Psoas muscle (tissue), 8 donors: ENCODE measurements at places on chromosomes 16 and 17.

- no peak for DNase-seq
- H3K4me3 ChIP-seq: no peak overlapping the region
- no peaks in the 10 kb centered on the region for H3K36me3 ChIP-seq
- H3K27me3 ChIP-seq: peaks cover 3% of the 10 kb centered on the region
Observed at GRCh38 chr17:44905006-44906000, 6.1 kb upstream of the EFTUD2 start.

GRCh38 chr16:14384745-14385144 is 245.3 kb downstream of the PARN start:
- no peaks in the 10 kb centered on the region for H3K27me3 ChIP-seq
- H3K4me3 ChIP-seq: no peak overlapping the region
- no peak overlapping the region for H3K27ac ChIP-seq
- no peaks in the 10 kb centered on the region for H3K36me3 ChIP-seq
- no peak for DNase-seq

- H3K27me3 ChIP-seq: no peaks in the 10 kb centered on the region
- peaks cover 6% of the 10 kb centered on the region for H3K36me3 ChIP-seq
- peak overlapping the region; percentile 44 for H3K4me3 ChIP-seq
- peaks cover 75% of the 10 kb centered on the region for H3K4me1 ChIP-seq
Observed at GRCh38 chr17:21209511-21210175, 4.3 kb downstream of the TMEM11 start.

GRCh38 chr17:61130330-61130729 is 269.3 kb upstream of the TBX2 start:
- H3K27ac ChIP-seq: no peak overlapping the region
- DNase-seq: no peak
- H3K4me3 ChIP-seq: no peak overlapping the region
- H3K36me3 ChIP-seq: no peaks in the 10 kb centered on the region
- no peaks in the 10 kb centered on the region for H3K27me3 ChIP-seq
- H3K4me1 ChIP-seq: no peaks in the 10 kb centered on the region

- DNase-seq: no peak
- H3K4me1 ChIP-seq: no peaks in the 10 kb centered on the region
- no peak overlapping the region for H3K4me3 ChIP-seq
- no peak overlapping the region for H3K27ac ChIP-seq
- no peaks in the 10 kb centered on the region for H3K36me3 ChIP-seq
- peaks cover 2% of the 10 kb centered on the region for H3K27me3 ChIP-seq
Observed at GRCh38 chr16:27319257-27319965, 5.6 kb downstream of the IL4R start.

- H3K36me3 ChIP-seq: peaks cover 80% of the 10 kb centered on the region
- peaks cover 24% of the 10 kb centered on the region for H3K4me1 ChIP-seq
- no peak for DNase-seq
- no peaks in the 10 kb centered on the region for H3K27me3 ChIP-seq
Observed at GRCh38 chr17:17156107-17156506, 50.0 kb downstream of the PLD6 start.

DNA sequence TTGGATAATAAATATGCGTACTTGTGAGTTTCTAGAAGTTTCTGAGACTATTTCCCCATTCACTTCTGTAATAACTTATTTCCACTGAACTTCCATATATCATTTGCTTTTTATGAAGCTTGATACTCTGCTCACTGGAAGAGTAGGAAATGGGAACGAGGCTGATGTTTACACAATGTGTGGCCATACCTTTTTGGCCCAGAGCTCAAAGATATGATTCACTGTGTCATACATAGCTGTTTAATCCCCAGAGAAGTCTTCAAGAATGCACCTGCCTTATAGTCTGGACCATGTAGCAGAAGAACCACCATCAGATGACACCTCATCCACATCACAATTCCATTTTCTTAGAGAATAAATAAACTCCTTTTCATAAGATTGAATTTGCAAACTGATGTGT is 40.3 kb upstream of the TEKT3 start:
- H3K4me1 ChIP-seq: peaks cover 6% of the 10 kb centered on the region
- no peak overlapping the region for H3K4me3 ChIP-seq
- no peaks in the 10 kb centered on the region for H3K36me3 ChIP-seq
- no peaks in the 10 kb centered on the region for H3K27me3 ChIP-seq
- no peak for DNase-seq
- no peak overlapping the region for H3K27ac ChIP-seq

- no peaks in the 10 kb centered on the region for H3K4me1 ChIP-seq
- H3K27me3 ChIP-seq: peaks cover 60% of the 10 kb centered on the region
- no peak for DNase-seq
- no peaks in the 10 kb centered on the region for H3K36me3 ChIP-seq
- H3K27ac ChIP-seq: no peak overlapping the region
Observed at GRCh38 chr17:1177016-1177700, 2.6 kb downstream of the ABR start.

- H3K27me3 ChIP-seq: no peaks in the 10 kb centered on the region
- no peak for DNase-seq
- H3K4me3 ChIP-seq: no peak overlapping the region
- H3K36me3 ChIP-seq: no peaks in the 10 kb centered on the region
Observed at GRCh38 chr16:72845322-72846020, 202.5 kb downstream of the ZFHX3 start.

DNA sequence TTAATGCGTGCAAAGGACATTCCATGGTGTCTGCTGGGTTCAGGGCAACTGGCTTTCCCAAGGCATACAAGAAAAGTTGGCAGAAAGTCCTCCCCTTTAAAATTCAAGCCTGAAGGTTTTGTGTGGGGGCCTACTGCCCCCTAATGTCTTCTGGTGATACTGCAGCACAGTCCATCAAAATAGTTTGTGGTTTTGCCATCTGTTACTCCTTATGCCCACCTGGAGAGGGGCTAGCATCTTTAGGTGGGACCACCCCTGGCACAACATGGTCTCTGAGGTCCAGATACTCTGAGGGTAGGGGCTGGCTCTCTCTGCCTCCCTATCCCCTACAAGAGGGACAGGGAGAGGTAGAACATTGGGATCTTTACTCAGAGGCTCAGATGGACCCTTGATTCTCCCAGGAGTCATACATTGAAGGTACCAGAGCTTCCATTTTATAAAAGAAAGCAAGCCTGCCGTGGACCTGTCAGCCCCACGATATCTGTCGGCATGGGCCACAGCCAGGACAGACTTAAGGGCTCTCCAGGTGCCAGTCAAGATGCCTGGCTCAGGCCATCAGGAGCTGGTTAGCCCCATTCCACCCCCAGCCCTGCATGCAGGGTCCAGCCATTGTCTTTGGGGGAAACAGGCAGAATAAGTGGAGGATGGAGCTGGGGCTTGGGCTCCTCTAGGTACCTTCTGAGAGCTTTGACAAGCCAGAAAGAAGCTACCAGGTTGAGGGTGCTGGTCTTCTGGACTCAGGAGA is 6.3 kb downstream of the ESRP2 start:
- H3K36me3 ChIP-seq: peaks cover 2% of the 10 kb centered on the region
- H3K4me3 ChIP-seq: no peak overlapping the region
- H3K4me1 ChIP-seq: peaks cover 32% of the 10 kb centered on the region
- DNase-seq: no peak
- no peaks in the 10 kb centered on the region for H3K27me3 ChIP-seq

- peak overlapping the region; percentile 43 for H3K4me3 ChIP-seq
- no peak overlapping the region for H3K27ac ChIP-seq
- no peaks in the 10 kb centered on the region for H3K27me3 ChIP-seq
- H3K4me1 ChIP-seq: peaks cover 6% of the 10 kb centered on the region
Observed at GRCh38 chr16:49484451-49484849, 110.8 kb downstream of the C16orf78 start.

DNA sequence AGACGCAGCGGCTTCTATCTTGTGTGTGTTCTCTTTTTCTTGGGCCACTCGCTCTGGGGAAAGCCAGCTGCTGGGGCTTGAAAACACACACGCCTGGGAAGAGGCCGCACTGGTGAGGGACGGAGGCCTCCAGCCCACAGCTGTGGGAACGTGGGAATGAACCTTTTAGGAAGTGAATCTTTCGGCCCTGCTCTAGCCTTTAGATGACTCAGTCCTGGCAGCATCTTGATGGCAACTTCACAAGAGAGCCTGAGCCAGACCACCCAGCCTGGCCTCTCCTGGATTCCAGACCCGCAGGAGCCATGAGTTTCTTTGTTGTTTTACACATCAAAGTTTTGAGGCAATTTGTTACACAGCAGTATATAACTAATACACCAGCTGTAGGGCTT is 2.2 kb upstream of the PDPK1 start:
- no peak overlapping the region for H3K4me3 ChIP-seq
- H3K27me3 ChIP-seq: no peaks in the 10 kb centered on the region
- peak overlapping the region; percentile 90 for H3K27ac ChIP-seq
- peaks cover 37% of the 10 kb centered on the region for H3K4me1 ChIP-seq
- H3K36me3 ChIP-seq: peaks cover 5% of the 10 kb centered on the region
- peak; percentile 55 for DNase-seq

GRCh38 chr17:76995387-76996105 is 127.3 kb downstream of the MGAT5B start:
- no peak overlapping the region for H3K4me3 ChIP-seq
- H3K27me3 ChIP-seq: peaks cover 43% of the 10 kb centered on the region
- no peaks in the 10 kb centered on the region for H3K36me3 ChIP-seq
- H3K4me1 ChIP-seq: no peaks in the 10 kb centered on the region
- no peak for DNase-seq
- no peak overlapping the region for H3K27ac ChIP-seq

GRCh38 chr16:4414187-4414917 is 2.0 kb downstream of the CORO7 start:
- H3K27me3 ChIP-seq: no peaks in the 10 kb centered on the region
- peaks cover 9% of the 10 kb centered on the region for H3K4me1 ChIP-seq
- H3K4me3 ChIP-seq: peak overlapping the region; percentile 96
- no peak for DNase-seq
- peaks cover 12% of the 10 kb centered on the region for H3K36me3 ChIP-seq
- no peak overlapping the region for H3K27ac ChIP-seq

GRCh38 chr16:23453338-23454052 is 506 bp upstream of the COG7 start:
- peaks cover 15% of the 10 kb centered on the region for H3K36me3 ChIP-seq
- peak overlapping the region; percentile 83 for H3K4me3 ChIP-seq
- peaks cover 19% of the 10 kb centered on the region for H3K4me1 ChIP-seq
- H3K27me3 ChIP-seq: no peaks in the 10 kb centered on the region
- DNase-seq: no peak
- no peak overlapping the region for H3K27ac ChIP-seq

DNA sequence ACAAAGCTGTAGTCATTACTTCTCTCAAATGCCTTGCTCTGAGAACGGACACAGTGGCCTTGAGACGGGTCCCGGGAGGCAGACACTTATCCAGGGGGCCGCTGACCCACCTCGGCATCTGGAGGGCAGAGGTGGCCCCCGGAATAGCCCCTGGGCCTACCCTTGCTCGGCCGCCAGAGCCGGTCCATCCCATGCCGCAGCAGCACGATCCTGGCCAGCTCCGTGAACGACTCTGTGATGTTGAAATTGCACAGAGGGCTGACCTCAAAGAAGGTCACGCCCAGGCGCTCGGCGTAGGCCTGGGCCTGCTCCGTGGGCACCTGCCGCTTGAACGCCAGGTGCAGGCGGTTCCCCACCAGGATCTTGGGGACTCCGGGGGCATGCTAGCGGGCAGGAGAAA is 10.1 kb upstream of the WDR45B start:
- H3K27ac ChIP-seq: no peak overlapping the region
- no peaks in the 10 kb centered on the region for H3K27me3 ChIP-seq
- H3K4me3 ChIP-seq: no peak overlapping the region

DNA sequence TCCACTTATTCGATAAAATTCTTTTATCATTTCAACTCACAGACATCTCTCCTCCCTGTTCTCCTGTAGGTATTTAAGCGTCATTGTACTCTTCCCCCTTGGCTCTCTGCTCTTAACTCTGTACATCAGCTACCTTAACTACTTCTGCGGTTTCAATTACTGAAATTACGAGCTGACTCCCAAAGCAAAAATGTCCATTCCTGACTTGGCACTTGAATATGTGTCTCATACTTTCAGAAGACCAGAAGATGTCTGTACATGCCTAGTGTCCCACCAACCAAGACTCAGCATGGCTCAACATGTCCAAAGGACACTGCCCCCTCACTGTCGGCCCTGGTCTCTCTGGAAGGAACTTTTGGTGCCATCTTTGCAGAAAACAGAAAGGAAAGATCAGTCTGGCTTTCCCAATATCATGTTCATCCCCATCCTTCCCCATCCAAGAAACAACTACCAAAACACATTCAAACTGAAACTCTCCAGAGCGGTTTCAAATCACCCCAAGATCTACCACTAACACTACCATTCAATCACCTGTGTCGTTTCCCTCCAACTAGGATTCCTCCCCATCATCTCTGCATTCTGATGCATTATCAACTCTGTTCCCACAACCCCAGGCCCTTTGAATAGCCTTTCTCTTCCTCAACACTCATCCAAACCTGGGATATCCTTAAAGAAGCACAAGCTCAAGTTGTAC is 74.9 kb downstream of the ZFHX3 start:
- no peak for DNase-seq
- no peak overlapping the region for H3K27ac ChIP-seq
- no peak overlapping the region for H3K4me3 ChIP-seq
- H3K36me3 ChIP-seq: no peaks in the 10 kb centered on the region

- H3K27ac ChIP-seq: no peak overlapping the region
- DNase-seq: no peak
- H3K27me3 ChIP-seq: peaks cover 11% of the 10 kb centered on the region
- H3K4me3 ChIP-seq: no peak overlapping the region
- no peaks in the 10 kb centered on the region for H3K4me1 ChIP-seq
Observed at GRCh38 chr17:77726549-77727006, 231.9 kb upstream of the TNRC6C start.
